Kidney glomerular epithelial cell (primary cell): ENCODE measurements at places on chromosomes 5 and 9.

DNA sequence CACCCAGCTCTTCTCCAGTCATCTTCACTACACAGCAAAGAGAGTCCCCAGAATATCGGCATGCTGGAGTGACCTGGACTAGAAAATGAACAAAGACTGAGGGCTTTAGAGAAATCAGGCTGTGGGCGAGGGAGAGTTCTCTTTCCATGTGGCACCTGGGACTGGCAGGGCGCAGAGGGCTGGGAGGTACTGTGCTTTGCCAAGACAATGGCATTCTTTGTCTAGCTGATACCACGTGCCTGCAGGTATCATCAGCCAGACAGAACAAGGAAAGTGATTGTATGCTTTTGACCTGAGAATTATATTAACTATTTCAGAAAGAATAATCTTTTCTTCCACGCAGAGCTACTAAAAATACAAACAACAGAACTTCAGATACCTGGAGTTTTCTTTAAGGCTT lies 30.5 kb downstream of the DDX31 start:
- DNase-seq = no peak

DNA sequence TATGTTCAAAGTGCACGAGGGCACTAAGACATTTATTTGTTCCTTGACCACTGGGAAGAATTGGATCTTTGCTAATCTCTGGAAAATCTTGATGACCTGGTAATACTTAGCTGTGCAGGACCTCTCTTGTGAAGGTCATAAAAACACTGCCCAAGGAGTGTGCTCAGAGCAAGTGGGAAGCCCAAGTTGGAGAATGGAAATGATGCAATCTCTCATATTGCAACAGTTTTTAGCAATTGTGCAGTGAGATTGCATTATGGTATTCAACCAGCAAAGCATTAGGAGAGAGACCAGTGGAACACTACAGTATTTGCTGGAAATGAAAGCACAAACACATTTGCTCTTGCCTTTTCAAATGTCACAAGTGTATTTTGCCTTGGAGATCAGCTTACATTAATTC lies 34.5 kb downstream of the TXNDC8 start:
- DNase-seq = no peak

DNA sequence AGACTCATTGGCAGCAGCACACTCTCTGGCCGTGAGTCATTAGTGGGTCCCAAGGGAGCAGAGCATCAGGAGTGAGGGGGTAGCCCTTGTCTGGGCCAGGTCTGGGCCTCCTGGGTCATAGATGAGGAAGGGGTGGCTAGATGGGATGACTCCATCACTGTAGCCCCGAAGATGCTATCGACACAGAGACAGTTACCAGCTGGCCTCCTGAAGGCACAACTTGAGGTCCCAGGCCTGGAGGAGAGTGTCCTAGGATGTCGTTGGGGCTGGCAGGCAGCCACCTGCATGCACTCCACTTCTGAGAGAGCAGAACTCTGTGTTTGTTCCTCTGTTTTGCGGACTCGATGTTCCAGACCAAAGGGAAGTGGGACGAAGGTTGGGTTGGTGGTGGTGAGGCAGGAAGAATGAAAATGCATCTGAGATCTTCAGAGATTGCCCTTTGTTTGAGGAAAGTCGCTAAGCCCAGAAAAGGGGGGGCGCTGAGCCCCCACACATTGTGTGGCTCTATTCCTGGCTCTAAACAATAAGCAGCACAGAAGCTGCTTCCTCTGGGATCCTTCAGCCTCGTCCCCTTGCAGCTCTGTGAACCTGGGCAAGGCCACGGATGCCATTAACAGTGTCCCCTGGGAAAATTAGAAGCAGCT lies 4.7 kb downstream of the BTNL9 start:
- DNase-seq = no peak

GRCh38 chr9:113720495-113720894 lies 155.6 kb upstream of the ZNF618 start:
- DNase-seq = no peak

- no peak for DNase-seq
Measured at GRCh38 chr9:91761362-91761761, 188.7 kb downstream of the ROR2 start.

GRCh38 chr5:633501-633955 lies 21.4 kb downstream of the CEP72 start:
- no peak for DNase-seq

DNA sequence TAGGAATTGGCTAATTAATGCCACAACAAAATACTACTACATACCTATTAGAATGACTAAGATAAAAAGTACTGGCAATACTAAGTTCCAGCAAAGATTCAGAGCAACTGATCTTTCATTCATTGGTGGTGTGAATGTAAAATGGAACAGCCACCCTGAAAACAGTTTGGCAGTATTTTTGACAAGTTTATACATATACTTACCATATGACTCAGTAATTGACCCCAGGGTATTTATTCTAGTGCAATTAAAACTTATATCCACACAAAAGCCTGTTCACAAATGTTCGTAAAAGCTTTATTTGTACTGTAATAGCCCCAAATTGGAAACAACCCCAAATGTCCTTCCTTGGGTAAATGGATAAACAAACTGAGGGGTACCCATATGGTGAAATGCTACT lies 270.8 kb upstream of the ACTBL2 start:
- no peak for DNase-seq

DNA sequence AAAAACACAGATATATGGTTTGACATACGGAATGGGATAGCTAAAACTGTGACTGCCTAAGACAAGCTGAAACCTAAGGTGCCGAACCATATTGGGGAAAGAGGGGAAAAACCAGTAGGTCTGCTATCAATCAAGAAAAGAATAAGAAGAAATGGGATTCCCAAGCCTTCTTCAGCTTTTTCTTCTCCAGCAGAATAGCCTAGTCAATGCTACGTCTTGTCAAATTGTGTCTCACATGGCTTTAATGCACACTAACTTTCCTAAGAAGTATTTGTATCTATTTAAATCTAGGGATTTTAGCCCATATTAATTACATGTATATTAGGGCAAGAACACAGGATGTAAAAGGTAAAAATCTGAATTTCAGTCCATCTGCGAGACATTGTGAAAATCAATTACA lies 797 bp upstream of the FBXO38 start:
- DNase-seq = no peak

DNA sequence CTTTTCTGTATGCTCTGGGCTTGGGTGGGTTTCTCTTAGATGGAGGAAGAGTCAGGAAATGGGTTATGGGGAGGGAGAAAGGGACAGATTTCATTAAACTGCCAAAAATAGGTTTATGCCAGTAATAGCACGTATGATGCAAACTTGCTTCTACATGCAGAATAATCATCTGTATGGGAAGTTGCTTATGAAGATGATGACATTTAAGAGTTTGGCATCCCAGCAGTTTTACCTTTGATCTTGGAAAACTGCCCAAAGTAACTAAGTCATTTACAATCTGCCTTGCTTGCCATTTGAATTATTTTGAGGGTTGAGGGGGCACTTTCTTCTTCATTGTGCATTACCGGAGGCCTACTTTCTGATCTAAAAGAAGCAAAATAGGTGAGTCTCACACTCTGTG lies 282.9 kb upstream of the ANKRD55 start:
- no peak for DNase-seq

GRCh38 chr5:102624405-102624804 lies 125.6 kb upstream of the SLCO6A1 start:
- peak; percentile 26 for DNase-seq

GRCh38 chr9:112224401-112225289 lies 49.5 kb upstream of the SUSD1 start:
- DNase-seq = no peak

- DNase-seq = no peak
Measured at GRCh38 chr5:52469420-52469819, 318.3 kb upstream of the ITGA1 start.

GRCh38 chr9:82031538-82032280 lies 43.1 kb downstream of the SPATA31D1 start:
- peak; percentile 35 for DNase-seq

- DNase-seq = no peak
Measured at GRCh38 chr5:65913519-65913918, 12.9 kb upstream of the ERBIN start.

DNA sequence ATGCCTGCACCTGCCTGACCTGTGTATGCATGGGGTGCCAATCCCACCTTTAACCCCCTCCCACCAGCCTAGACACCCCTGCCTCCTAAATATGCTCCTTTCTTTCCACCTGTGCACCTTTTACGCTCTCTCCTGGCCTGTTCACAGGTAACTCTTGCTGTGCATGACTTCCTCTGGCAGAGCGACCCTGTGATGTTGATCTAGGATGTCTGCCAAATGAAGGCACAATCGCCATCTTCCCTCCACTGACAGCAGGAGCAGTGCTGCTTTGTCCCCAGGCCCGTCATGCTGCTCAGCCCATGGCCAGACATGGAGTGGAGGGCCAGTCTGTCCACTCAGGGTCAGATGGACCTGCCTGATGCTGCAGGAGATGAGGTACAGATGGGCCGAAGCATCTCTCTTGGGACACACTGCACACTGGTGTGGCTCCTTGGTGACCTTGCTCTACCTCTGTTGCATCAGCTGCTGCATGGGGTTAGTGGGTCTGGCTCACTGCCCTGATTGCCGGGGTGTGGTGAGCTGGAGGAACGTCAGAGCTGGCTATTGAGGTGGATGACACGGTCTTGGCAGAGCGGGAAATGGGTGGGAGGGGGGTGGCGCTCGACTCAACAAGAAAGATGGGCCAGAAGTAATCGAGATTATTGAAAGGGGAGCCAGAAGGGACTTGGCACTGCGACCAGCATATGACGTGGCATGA lies 101.7 kb upstream of the PITX1 start:
- no peak for DNase-seq

DNA sequence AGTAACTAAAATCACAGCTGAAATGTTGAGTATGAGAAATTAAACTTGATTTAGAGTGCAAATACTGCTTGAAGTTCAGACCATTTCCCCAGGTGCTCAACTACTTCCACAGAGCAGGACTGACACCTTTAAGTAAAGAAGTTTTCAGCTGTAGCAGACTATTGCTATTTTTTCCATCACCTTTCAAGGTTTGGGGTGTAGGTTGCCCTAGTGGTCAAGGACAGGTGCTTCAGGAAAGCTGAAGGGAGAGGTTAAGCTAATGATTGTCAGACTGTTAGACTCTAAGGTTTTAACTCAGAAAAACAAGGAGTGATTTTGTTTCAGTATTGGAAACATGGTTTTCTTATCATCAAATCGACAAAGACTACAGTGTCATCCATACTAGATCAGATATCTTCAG lies 162.1 kb downstream of the CCDC192 start:
- no peak for DNase-seq

GRCh38 chr9:138022756-138023393 lies 145.3 kb downstream of the CACNA1B start:
- no peak for DNase-seq

DNA sequence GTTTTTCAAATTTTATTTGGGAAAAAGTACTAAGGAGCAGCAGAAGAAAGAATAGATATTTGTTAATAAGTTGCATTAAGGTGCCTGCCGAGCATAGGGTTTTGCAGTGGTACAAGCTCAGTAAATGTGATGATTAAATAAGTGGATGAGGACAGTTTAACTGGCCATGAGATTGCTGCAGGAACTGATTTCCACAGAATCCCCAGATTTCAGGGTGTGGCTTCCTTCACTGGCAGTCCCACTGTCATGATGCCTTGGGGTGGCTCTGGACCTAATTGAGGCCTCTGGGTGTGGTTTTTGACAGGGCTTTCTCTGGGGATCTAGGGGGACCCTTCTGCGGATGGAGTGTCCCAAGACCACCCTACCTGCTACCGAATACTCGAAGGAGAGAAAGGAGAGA lies 1.4 kb downstream of the PHF24 start:
- no peak for DNase-seq

DNA sequence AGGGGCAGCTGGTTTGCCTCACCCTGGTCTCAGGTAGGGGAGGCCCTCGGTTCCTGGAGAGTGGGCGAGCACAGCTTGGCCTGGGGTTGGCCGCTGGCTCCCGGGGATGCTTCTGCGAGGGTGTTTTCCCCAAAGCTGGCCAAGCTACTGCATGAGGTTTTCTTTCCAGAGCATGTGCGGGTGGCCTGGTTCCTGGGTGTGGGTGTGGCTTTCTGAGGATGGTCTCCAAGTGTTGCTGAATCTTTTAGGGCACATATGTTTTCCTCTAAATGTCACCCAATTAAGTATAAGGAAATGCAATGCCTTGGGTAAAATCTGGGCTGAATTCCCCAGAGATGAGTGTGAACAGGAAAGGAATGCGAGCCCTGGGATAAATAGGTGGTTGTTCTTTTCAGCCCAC lies 115.8 kb upstream of the ICE1 start:
- no peak for DNase-seq

DNA sequence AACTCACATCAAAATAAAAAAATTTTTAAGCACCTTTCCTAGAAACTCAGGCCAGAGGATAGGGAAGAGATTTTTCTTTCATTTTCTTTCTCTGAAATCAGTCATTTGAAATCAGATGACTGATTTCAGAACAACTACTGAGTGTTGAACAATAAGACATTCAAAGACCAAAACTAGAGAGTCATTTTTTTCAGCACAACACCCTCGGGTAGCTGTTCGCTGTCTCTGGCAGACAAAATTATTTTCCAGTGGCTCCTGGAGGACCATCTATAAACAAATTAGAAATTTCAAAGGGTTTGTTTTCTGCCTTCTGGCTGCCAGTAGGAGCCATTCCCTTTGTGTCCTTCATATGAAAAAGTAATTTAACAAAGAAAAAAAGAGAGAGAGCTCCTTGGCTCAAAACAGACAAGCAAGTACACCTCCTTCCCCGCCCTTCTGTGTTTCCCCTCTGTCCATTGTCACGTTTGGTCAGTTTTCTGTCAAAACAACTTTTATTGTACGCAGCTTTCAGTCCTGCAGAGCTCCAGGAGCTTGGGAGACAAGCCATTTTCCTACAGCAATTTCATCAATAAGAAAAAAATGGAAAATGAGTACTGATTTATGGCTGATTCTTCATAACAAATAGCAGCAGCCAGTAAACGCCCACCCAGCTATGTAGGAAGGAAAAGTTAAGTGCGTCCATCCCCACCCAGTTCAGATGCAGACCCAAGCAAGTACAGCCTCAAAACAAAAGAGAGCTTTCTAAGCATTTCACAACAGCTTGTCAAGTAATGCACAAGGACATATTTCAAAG lies 405.2 kb downstream of the ZNF608 start:
- no peak for DNase-seq

DNA sequence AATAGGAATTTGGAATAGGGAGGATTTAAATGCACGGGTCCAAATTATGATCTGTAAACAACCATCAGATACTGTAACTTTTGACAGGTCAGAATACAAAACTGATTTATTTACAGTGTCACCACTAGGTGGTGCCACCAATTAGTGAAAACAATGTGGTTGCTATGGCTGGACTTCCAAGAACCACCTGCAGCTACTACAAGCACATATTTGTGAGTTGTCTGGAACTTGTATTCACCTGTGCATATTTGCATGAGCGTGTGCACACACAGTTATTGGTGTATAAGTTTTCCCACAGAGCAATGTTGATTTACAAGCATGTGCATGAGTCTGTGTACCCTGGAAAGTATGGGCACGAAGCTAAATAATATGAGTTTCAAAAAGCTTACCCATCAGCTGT lies 3.0 kb upstream of the HRCT1 start:
- peak; percentile 33 for DNase-seq

DNA sequence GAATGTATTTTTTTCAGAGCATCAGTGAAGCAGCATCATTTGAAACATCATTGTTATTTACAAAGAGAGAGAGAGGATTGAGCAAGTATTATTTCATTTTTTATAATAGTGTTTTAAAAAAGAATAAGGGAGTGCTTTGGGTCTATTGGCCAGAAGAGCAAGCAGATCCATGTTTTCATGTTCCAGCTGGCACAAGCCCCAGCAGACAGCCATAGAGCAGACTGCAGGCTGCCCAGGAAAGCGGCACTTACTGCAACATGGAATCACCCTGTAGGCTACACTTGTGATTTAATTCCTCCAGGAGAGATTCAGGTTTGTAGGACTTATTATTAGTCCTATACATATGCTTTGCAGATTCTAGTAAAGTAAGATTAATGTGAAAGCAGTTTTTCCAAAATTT lies 407.0 kb upstream of the GRAMD2B start:
- DNase-seq = no peak

GRCh38 chr5:52356311-52356918 lies 431.3 kb upstream of the ITGA1 start:
- peak; percentile 3 for DNase-seq
